ENCODE measurements at places on chromosomes 3 and 15.

- DNase-seq = no peak
Measured at GRCh38 chr15:78208887-78209645, 25.3 kb downstream of the ACSBG1 start.

GRCh38 chr3:18593231-18593630 lies 168.1 kb upstream of the SATB1 start:
- no peak for DNase-seq

DNA sequence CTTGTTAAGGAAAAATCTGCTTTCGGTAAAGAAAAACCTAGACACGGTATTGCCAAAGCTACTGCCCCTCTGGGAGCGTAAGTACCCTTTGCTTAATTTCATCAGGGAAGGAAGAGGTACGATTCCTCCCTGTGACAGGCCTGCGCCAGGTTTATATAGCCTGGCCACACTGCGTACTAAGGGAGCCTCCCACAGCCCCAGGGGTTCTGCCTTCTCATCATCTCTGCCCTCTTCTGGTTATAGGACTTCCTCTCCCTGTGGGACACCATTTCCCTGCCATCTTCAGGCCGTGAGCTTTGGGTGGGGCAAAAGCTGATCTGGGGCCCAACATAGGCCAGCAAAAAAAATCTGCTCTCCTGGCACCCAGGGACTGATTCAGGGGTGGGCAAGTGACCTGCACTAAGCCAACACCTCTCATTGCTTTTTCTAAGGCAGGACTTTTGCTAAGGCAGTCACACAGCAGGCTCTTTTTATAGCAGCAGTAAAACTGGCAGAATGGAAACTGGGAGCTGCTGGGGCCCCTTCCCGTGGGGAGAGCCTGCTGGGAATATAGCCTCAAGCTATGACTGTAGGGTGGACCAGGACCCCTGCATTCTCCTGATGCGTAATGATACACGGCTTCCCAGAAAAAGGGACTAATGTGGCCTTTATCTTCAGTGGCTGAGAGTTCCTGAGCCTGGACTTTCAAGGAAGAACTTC lies 76.2 kb downstream of the PRICKLE2 start:
- no peak for DNase-seq

DNA sequence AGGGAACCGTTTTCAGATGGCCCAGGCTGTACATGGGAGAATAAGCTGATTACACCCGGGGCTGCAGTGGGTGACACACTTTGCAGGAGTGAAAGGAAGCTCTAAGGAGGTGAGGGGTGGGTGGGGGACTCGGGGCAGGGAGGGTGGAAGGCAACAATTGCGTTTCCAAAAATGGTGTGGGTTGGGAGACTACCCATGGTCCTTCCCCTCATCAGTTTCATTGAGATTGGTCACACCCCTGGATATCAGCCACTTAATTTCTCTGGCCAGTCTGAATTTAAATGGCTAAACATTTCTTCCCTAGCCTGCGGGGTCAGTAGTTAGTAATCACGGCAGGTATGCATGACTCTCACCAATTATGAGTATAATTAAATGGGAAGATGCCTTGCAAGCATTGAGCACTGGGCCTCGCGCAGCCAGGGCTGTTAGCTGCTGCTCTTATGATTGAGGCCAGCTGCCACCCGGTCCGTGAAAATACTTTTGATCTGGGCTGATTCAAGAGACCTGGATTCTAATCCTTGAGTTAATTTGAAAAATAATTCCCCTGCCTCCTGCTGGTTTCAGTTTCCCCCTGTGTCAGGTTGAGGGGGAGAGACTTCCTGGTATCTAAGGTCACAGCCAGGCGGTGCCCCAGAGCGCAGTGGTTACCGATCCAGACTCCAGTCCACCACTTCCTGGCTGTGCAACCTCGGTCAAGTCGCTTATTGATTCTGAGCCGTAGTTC lies 23.3 kb downstream of the SLC6A6 start:
- peak; percentile 43 for DNase-seq

DNA sequence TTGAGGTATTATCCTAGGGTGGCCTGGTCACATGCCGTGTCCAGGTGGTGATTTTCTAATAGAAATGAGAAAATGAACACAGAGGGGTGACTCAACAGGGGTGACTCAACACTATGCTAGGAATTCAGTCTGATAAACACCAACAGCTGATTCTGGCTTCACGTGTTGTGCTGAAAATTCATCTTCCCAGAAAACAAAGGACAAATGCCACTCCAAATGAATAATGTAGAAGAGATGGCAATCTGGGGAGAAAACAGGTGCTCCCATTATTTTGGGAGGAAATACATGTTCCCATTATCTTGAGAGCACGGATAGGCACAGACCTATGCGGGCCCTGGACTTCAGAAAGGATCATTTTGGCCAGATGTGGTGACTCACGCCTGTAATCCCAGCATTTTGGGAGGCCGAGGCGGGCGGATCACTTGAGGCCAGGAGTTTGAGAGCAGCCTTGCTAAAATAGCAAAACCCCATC lies 101.2 kb upstream of the MEX3B start:
- no peak for DNase-seq

DNA sequence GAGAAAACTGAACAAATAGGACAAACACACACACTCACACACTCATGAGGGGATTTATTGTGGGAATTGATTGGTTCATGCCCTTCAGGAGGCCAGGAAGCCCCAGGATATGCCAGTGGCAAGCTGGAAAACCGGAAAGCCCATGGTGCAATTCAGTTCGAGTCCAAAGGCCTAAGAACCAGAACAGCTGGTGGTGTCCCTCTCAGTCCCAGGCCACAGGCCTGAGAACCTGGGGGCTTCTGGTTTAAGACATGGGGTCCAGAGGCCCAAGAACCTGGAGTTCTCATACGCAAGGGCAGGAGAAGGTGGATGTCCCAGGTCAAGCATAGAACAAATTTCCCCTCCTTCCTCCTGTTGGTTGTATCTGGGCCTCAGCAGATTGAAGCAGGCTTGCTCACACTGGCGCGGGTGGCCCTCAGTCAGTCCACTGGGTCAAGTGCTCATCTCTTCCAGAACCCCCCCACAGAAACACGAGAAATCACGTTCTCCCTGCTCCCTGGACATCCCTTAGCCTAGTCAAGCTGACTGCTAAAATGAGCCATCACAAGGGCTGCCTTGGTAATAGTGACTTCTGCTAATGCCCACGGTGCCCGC lies 50.1 kb upstream of the RPL32 start:
- DNase-seq = no peak

DNA sequence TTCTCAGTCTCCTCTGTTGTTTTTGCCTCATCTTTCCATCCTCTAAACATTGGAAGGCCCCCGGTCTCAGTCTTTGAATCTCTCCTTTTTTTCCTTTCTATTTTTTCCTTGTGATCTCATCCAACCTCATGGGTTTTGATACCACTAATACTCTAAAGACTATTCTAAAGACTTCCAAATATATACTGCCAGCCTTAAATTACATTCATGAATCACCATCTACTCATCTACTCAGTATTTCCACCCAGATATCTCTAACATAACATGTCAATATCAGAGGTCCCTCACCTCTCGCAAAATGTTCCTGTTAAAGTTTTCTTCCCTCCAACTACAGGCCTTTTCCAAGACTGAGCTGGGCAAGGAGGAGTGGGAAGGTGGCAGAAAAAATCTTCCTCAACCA lies 282.5 kb upstream of the TTC14 start:
- no peak for DNase-seq

- no peak for DNase-seq
Measured at GRCh38 chr3:1830851-1831250, 267.8 kb upstream of the CNTN4 start.

- DNase-seq = no peak
Measured at GRCh38 chr3:36259580-36259979, 120.7 kb upstream of the STAC start.

- DNase-seq = no peak
Measured at GRCh38 chr3:178300441-178300959, 235.7 kb upstream of the KCNMB2 start.

DNA sequence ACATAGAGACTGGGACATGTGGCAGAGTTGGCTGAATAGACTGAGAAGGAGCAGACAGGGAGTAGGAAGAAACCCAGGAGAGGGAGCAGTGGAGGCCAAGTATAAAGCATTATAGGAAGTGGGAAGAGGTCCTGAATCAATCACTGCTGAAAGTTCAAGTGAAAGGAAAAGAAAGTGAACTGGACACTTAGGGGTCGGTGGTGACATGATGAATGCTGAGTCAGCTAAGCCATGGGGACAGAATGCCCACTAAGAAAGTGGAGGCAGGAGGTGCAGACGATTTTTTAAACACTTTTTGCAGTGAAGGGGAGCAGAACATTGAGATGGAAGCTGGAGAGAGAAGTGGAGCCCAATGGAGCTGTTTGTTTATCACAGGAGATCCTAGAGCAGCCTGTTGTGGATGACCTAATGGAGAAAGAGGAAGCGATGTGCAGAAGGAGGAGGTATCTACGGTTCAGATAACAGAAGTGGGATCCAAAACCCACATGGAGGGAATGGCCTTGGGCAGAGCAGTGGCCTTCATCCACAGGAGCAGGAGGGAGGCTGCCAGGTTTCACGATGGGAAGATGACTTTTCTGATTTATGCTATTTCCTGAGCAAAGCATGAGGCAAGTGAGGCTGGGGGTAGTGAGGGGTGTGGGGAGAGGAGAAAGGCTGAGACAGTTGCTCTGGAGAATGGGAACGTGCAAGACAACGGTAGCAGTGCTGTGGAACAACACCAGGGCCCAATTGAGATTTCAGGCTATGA lies 208.2 kb downstream of the RPLP1 start:
- DNase-seq = no peak

GRCh38 chr3:186493525-186494255 lies 50.5 kb downstream of the CRYGS start:
- DNase-seq = no peak

DNA sequence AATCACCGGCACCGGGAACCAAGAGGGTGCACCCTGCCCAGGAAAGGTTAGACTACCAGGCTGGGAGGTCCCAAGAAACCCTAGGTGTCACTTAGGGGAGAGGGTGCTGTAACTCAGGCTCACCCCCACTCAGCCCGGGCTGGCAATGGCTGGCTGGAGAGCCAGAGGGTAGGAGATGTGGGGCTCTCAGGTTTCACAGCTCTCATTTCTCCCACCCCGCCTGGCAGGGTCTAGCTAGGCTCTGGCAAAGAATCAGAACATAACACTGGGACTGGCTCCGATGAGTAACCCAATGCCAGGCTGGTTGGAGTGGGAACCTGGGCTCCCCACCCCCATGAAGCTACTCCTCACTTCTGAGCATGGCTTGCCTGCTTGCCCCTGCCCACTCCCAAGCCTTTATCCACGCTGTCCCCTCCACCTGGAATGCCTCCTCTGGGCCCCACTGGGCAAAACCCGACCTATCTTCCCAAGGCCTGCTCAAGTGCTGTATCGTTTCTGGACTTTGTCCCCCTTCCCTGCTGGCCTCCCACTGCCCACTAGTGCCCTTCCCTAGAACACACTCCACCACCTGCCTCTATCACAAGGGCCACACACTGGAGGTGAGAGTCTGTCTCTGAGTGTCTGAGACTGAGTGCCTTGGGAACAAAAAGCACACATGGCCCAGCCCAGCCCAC lies 2.0 kb downstream of the CIB2 start:
- DNase-seq = no peak

GRCh38 chr3:38925351-38925750 lies 109.3 kb upstream of the SCN10A start:
- no peak for DNase-seq

GRCh38 chr15:52159645-52160044 lies 31.5 kb downstream of the GNB5 start:
- no peak for DNase-seq

GRCh38 chr15:36932070-36932469 lies 168.3 kb downstream of the MEIS2 start:
- no peak for DNase-seq

GRCh38 chr15:33154351-33155166 lies 40.0 kb downstream of the FMN1 start:
- DNase-seq = no peak

DNA sequence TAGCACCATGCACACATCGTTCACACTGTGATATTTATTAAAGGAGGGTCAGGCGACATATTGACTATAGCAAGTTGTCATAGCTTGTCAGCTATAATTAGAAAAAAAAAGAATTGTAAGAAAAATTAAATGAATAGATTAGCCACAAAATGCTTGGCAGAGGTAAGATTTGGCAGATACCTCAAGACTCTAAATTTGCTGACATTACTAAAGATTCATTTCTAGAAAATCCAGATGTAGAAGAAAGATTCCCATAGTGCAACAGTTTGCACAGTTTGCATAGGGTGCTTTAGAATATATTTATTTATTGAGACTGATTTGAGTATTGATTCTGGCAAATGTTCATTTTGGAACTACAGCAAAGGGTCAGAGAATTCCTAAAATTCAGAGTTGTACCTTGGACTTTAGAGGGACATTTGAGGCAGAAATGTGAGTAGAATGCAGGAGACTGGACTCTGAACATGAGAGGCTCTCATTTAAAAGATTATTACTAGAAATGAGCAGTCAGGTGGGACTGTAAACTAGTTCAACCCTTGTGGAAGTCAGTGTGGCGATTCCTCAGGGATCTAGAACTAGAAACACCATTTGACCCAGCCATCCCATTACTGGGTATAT lies 102.0 kb upstream of the BHLHE40 start:
- DNase-seq = no peak

DNA sequence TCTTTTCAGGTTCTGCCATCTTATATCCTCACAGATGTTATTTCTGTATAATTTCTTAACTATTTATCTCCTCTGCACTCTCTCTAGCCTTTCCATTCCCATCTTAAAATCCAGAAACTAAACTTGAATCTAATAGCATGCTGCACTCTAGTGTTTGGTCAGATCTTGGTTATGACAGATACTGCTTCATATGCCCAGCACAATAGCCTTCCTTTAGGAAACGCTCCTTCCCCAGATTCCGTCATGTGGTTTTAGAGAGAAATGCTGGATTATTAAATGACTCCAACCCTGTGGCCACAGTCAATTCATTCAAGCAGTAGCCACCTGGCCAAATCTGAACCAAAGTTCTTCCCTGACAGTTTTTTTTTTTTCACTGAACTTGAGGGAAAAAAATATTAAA lies 19.4 kb downstream of the RASGRP1 start:
- DNase-seq = no peak

- DNase-seq = no peak
Measured at GRCh38 chr3:63576846-63577245, 75.6 kb upstream of the SNTN start.

DNA sequence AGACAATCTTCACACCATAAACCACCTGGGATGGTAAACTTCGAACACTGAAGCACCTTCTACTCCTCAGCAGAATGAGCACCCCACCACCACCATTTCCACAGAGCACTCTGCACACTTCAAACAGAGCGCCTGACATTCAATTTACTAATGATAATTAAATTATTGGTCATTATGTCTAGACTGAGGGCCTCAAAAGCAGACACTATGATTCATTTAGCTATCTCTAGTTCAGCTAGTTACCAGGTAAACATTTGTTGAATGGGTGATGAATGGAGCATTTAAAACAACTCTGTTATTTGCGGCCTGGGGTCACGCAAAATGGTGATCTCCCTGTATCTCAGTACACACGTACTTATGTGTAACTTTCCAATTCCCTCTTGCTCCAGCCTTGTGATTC lies 40.9 kb downstream of the ACAP2 start:
- no peak for DNase-seq

DNA sequence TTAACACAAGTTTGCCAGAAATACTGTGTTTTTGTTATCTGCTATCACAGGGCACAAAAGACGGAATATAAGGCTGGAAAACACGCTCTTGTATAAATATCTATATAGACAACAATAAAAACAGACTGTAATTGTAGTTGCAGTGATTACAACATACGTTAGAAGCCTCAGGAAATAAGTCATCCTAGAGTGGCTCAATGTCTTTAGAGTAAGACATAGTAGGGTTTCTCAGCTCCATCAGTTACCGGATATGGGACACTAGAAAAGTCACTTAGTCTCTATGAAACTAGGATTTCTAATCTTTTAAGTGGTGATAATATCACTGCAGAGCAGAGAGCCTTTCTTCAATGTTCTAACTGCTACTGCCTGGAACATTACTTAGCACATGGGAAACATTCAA lies 208.8 kb downstream of the STAG1 start:
- no peak for DNase-seq
